ENCODE measurements at places on chromosomes 1 and 21.

- DNase-seq, result no peak
Observed at GRCh38 chr21:34846601-34847112, 177.9 kb downstream of the CLIC6 start.

DNA sequence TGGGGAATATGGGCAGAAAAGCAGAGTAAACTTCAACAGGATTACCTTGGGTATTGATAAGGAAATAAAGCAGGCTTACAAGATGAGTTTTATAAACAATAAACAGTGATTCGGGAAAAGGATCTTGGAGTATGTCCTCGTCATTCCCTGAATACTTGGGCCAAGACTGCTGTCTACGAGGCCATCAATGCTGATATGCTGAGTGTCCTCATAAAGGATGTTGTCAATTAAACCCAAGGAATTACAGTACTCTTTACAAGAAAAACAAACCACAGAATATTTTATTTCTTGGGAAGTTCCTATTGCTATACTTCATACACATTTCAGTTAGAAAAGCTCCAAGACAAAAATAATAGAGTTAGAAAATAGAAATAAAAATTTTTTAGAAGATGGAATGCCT, 34.9 kb downstream of the ATP1B1 start:
- no peak for DNase-seq

DNA sequence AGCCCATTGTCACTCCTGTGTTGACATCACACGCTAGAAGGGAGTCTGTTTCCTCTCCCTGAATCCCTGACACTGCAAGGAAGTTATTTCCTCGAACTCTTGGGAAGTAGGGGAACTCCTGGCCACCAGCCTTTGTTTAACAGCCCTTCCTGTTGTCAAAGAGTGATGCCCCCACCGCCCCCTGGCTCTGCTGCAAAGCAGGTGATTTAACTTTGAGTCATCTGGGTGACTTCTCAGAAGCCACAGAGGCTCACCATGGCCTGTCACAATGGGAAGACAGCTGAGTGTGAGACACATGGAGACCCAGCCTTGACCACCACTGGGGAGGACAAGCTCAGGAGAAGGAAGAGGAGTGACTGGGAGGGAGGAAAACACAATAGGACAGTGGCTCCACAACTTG, 182.8 kb downstream of the PSMG1 start:
- DNase-seq, result no peak

GRCh38 chr1:116311756-116312680, 61.0 kb upstream of the ATP1A1 start:
- DNase-seq, result no peak

DNA sequence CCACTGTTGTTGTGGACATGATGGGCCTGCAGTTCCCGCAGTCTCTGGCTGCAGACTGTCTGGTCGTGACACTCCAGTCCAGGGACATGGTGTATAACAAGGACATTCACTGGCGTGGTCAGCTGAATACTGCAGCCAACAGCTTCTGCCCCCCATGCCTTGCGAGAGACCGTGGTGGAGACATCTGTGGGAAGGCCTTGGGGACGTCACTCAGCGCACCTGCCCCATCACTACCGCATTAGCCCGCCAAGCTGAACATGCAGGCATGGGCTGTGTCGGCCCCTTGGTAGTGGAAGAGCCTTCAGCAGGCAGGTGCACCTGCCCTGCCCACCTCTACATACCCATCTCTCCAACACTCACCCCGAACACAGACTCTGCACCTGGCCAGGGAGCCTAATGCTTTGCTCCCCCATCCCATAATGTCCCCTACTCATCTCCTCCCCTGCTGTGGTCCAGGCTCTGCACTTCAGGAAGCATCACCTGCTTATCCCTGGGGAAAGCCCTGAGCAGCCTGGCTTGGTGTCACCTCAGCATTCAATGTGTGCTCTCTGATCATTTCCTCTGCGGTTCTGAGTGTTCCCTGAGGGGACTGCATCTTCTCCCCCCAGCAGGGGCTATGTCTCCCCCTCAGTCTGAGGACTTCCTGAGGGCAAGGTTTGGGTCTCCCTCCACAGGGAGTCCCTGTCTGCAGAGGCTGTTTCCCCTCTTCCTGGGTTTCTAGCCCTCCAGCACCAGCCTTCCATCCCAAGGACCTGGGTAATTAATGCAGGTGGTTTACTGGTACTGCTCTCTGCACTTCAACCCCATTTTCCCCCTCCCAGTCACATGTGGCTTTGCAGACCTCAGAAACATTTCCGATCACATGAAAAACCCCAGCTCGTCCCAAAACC, 3.2 kb downstream of the PGLYRP4 start:
- no peak for DNase-seq
